Lung (tissue), 17 donors: ENCODE measurements at places on chromosomes 16 and 17. TPM values are rescaled to one million over a fixed set of nuclear protein-coding genes. Genes with fewer than 3 reads are reported as not detected.

Gene CSF3
- total RNA-seq, result 2.9 TPM

Gene CLDN6
- 7.1 TPM for total RNA-seq

GRCh38 chr17:35453171-35453570 lies 4.6 kb upstream of the SLFN13 start:
- no peak overlapping the region for H3K4me3 ChIP-seq
- no peaks in the 10 kb centered on the region for H3K36me3 ChIP-seq
- no peaks in the 10 kb centered on the region for H3K27me3 ChIP-seq

DNA sequence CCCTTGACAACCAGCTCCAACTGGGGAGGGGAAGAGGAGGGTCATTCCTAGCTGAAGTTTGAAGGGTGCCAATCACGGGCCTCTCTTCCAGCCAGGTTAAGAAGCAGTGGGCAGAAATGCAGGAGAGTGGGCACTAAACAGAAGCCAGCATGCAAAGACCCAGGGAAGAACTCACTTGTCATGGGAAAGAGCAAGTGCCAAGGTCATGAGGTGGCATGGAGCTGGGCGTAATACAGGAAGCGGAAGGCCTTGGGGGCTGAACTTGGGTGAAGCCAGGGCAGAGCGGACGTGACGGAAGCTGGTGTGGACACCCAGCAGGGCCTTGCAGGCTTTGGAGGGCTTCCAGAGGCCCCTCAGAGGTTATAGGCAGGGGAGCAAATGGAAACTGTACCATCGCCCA lies 302.1 kb downstream of the MAF start:
- no peaks in the 10 kb centered on the region for H3K27me3 ChIP-seq
- no peaks in the 10 kb centered on the region for H3K36me3 ChIP-seq
- H3K4me3 ChIP-seq, result no peak overlapping the region
- H3K4me1 ChIP-seq, result peaks cover 8% of the 10 kb centered on the region
- no peak for DNase-seq

GRCh38 chr16:87806261-87806640 lies 40.5 kb upstream of the KLHDC4 start:
- H3K27ac ChIP-seq, result peak overlapping the region; percentile 49
- H3K36me3 ChIP-seq, result no peaks in the 10 kb centered on the region
- peaks cover 10% of the 10 kb centered on the region for H3K4me1 ChIP-seq
- no peak for DNase-seq

DNA sequence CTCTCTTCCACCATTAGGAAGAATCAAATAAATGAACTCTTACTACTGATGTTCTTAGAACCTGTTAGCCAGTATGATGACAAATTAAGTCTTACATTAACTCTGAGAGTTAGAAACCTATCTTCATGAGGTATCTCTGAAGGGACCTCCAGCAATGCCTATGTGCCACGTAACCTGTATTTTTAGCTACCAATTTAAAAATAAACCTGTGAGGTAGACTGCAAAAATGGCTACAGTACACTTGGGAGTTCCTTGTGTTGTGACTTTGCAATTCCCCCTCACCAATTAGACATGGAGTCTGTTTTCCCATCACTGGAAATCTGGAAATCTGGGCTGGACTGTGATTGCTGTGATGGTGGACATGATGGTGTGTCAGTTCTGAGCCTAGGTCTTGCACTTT lies 143.7 kb upstream of the MPHOSPH6 start:
- DNase-seq, result no peak
- H3K4me1 ChIP-seq, result no peaks in the 10 kb centered on the region

Gene NSMCE1
- total RNA-seq, result 59.1 TPM

Gene CCDC144A
- 1.8 TPM for total RNA-seq

DNA sequence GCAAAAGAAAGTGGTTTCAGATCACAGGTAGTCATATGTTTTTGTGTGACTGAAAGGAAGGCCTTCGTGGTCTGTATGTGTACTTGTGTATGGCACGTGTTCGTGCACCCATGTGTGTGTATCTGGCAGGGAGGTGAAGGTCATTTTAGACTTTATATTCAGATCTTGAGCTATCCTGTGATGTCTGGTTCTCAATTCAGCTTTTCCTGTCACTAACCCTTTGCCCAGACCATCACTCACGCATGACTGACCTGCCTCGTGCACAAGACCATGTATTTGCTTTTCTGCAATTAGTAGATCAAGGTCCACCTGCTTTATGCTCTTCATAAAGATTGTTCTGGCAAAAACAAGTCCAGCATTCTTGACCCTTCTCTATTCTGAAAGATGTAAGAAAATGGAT lies 139.7 kb upstream of the MAF start:
- DNase-seq, result no peak
- H3K27me3 ChIP-seq, result no peaks in the 10 kb centered on the region
- no peak overlapping the region for H3K4me3 ChIP-seq
- no peak overlapping the region for H3K27ac ChIP-seq
- H3K36me3 ChIP-seq, result no peaks in the 10 kb centered on the region

Gene RHOT2
- total RNA-seq, result 40.5 TPM

Gene CCDC154
- total RNA-seq, result 1.3 TPM

Gene ALDOC
- total RNA-seq, result 40.3 TPM

Gene RHBDL1
- total RNA-seq, result 5.4 TPM

Gene SYT17
- 13.1 TPM for total RNA-seq

GRCh38 chr17:82888583-82889495 lies 49.0 kb upstream of the ZNF750 start:
- H3K27me3 ChIP-seq, result no peaks in the 10 kb centered on the region
- H3K4me3 ChIP-seq, result no peak overlapping the region
- no peaks in the 10 kb centered on the region for H3K36me3 ChIP-seq
- H3K4me1 ChIP-seq, result peaks cover 6% of the 10 kb centered on the region

- H3K4me1 ChIP-seq, result no peaks in the 10 kb centered on the region
- peaks cover 25% of the 10 kb centered on the region for H3K36me3 ChIP-seq
- H3K27me3 ChIP-seq, result no peaks in the 10 kb centered on the region
- H3K27ac ChIP-seq, result no peak overlapping the region
These were observed 32.7 kb upstream of the ALDH3A1 start for GRCh38 chr17:19780846-19781245.

- no peaks in the 10 kb centered on the region for H3K27me3 ChIP-seq
- no peaks in the 10 kb centered on the region for H3K36me3 ChIP-seq
- H3K4me3 ChIP-seq, result no peak overlapping the region
- peak; percentile 73 for DNase-seq
- no peak overlapping the region for H3K27ac ChIP-seq
- H3K4me1 ChIP-seq, result peaks cover 13% of the 10 kb centered on the region
These were observed 643.5 kb downstream of the CDH11 start for GRCh38 chr16:64478252-64478906.

DNA sequence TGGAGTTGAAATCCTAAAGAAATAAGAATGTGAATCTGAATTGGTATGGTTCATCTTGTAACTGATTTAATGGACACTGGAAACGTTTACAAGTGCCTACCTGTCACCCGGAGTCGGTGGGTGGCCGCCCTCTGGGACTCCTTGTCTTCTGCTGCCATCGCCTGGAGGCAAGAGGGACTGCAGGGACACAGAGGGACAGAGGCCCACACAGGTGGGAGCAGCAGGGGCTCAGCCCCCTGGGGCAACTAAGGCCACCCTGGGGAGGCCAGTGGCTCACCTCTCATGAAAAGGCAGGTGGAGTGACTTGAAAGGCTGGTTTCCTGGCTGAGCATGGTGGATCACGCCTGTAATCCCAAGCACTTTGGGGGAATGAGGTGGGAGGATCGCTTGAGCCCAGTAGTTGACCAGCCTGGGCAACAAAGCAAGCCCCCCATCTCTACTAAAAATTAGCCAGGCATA lies 23.2 kb downstream of the TMEM92 start:
- no peaks in the 10 kb centered on the region for H3K4me1 ChIP-seq
- H3K27me3 ChIP-seq, result no peaks in the 10 kb centered on the region
- DNase-seq, result peak; percentile 54
- no peaks in the 10 kb centered on the region for H3K36me3 ChIP-seq
- no peak overlapping the region for H3K27ac ChIP-seq
- H3K4me3 ChIP-seq, result no peak overlapping the region

DNA sequence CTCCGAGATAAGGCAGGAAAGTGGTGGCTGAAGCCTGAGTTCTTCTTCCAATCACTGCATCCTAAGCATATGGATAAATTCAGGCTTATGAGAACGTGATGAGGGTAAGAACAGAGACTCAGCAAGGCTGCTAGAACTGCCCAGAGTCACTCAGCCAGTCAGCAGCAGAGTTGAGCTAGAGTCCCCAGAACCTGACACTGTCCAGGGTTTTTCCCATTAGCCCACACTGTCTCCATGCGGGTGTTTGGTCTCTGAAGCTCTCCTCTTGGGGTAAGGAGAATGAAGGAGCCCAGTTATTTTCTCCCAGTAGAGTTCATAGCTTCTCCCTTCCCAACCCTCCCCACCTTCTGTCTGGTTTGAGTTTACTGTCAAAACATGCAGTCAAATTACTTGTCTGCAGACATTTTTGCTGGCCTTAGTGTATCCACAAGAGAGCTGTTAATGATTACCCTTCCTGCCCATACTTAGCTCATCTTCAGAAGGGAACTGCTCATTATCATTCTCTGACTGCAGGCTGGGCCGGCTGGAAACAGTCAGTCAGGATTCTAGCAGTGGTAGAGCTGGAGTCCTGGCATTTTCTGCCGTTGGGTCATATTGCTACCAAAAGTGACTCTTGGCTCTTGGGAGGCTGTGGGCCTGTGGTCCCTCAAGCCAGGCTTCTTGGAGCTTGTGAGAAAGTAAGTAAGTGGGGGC lies 460.0 kb downstream of the HS3ST3B1 start:
- DNase-seq, result no peak
- H3K4me1 ChIP-seq, result no peaks in the 10 kb centered on the region
- H3K36me3 ChIP-seq, result no peaks in the 10 kb centered on the region
- no peak overlapping the region for H3K4me3 ChIP-seq
- H3K27ac ChIP-seq, result no peak overlapping the region
- H3K27me3 ChIP-seq, result no peaks in the 10 kb centered on the region
